PC-3 (cell line): ENCODE measurements at places on chromosomes 7 and 10. TPM values are rescaled to one million over a fixed set of nuclear protein-coding genes. Genes with fewer than 3 reads are reported as not detected.

DNA sequence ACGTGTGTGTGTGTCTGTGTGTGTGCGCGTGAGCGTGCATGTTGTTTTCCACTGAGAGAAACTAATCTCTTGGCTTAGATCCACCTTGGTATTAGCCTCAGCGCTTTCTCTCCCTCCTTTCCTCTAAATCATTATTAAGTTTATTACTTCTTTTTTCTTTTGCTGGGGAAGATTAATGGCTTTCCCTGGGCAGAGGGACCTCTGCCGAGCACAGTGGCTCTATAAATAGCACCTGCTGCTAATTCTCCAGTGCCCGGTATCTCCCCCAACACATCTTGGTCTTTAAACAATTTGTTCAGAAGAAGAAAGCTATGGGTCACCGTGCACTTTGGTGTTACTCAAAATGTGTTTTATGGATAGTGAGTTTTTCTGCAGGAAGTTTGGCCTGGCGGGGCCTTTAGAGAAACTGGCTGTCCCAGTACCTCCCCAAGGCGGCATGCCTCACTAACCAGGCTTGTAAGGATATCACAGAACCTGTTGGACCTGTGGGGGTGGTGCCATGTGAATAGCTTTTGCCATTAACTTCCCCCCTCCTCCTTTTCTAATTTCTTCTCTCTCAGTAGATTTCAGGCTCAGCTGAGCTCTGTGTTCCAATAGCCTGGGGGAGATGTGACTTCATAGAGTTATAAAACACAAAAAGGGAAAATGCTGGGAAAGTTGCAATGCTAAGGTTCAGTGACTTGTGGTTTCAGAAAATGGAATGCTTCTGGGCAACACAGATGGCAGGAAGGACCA lies 70.1 kb upstream of the RAB11FIP2 start:
- no peak overlapping the region for H3K4me3 ChIP-seq
- H3K27ac ChIP-seq, result no peak overlapping the region
- DNase-seq, result peak; percentile 4
- no peaks in the 10 kb centered on the region for H3K4me1 ChIP-seq

DNA sequence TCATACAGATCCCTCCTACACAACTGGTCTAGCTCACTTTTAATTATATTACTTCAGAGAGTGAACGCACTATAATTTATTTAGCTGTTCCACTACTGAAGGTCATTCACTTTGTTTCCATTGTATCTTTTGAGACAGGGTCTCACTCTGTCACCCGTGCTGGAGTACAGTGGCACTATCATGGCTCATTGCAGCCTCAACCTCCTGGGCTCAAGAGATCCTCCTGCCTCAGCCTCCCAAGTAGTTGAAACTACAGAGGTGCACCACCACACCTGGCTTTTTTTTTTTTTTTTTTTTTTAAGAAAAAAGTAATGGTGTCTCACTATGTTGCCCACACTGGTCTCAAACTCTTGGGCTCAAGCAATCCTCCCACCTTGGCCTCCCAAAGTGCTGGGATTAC lies 49.0 kb downstream of the PIP4K2A start:
- no peak for DNase-seq
- H3K36me3 ChIP-seq, result no peaks in the 10 kb centered on the region
- H3K27me3 ChIP-seq, result no peaks in the 10 kb centered on the region

The MKRN1 gene
- 71.9 and 78.5 TPM in 2 replicates for total RNA-seq

The CHAT gene
- not detected in 2 replicates for total RNA-seq

The SEMA4G gene
- 2.6 TPM in 2 replicates for total RNA-seq

DNA sequence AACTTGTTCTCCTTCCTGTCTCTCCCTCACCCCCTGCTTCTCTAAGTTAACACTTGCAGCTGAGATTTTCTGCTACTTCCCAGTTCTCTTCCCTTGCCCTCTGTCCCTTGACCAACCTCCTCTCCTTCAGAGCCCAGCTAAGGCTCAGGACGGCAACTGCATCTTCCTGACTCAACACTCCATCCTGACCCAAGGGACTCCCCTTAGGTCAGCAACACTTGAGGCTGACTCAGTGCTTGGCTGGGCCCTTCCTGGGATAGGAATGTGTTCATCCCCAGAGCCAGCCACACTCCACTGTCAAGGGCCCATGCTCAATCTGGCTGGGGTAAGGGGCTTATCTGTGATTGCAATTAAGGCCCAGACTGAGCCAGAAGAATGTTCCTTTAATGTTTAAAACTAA lies 3.4 kb downstream of the CALHM2 start:
- H3K27ac ChIP-seq, result no peak overlapping the region
- H3K4me3 ChIP-seq, result no peak overlapping the region
- H3K27me3 ChIP-seq, result no peaks in the 10 kb centered on the region
- H3K4me1 ChIP-seq, result peaks cover 23% of the 10 kb centered on the region
- peak; percentile 39 for DNase-seq

The ALKBH4 gene
- 21.3 and 31.0 TPM in 2 replicates for total RNA-seq

The TFPI2 gene
- total RNA-seq, result 53.1 and 62.6 TPM in 2 replicates

DNA sequence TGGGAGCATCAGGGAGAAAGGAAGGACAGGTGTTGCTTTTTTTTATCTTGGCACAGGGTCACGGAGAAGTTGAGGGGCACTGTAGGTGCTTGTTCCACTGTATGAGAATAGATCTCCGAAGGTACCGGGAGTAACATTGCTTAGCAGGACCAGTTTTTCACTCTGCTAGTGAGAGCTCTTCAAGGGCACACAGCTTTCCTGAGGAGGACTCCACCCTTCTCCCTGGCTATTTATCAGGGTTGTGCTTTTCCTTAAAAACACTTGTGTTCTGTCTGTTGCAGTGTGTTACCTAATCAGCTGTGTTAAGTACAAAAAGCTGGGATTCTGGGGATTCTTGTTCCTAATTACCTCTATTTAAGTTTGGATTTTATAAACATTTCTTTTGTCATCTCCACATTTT lies 160.5 kb downstream of the SND1 start:
- H3K27me3 ChIP-seq, result no peaks in the 10 kb centered on the region
- H3K4me3 ChIP-seq, result no peak overlapping the region
- DNase-seq, result no peak
- H3K27ac ChIP-seq, result no peak overlapping the region
- H3K4me1 ChIP-seq, result no peaks in the 10 kb centered on the region
